ENCODE measurements at places on chromosomes 11 and 22. TPM values are rescaled to one million over a fixed set of nuclear protein-coding genes. Genes with fewer than 3 reads are reported as not detected.

Gene TNNT3
- 8.4 TPM for total RNA-seq

Gene SLC25A18
- total RNA-seq = 10.6 TPM

Gene LMNTD2
- total RNA-seq = 19.2 TPM

Gene YAP1
- total RNA-seq = 210 TPM

DNA sequence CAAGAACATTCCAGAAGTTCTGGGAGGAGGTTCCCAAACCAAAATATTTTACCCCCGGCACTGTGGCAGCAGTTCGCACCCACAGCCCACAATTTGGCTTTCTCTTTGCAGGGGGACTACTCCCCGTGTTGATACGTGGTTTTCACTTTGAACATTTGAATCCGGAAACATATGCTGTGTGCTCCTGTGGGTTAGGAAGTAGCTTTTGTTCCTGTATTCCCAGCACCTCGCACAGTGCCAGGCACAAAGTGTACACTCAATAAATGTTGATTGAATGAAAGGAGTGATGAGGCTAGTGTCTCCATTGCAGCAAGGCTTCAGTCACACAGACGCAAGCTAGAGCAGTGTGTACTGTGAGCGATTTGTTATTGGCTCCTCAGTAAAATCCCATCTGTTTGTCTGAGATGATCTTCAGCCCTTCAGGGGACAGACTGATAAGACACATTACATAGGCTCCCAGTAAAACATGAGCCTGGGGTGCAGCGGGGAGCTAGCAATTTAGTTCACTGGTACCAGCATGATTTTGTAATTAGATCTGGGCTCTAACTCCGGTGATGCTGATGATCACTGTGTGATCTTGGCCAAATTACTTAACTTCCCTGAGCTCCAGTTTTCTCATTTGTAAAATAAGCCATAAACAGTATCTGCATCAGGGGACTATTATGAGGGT, 2.2 kb downstream of the LAYN start:
- H3K4me1 ChIP-seq = no peaks in the 10 kb centered on the region
- DNase-seq = no peak
- no peak overlapping the region for H3K4me3 ChIP-seq
- no peaks in the 10 kb centered on the region for H3K27me3 ChIP-seq
- H3K36me3 ChIP-seq = no peaks in the 10 kb centered on the region

- no peak for DNase-seq
- no peaks in the 10 kb centered on the region for H3K4me1 ChIP-seq
- no peak overlapping the region for H3K4me3 ChIP-seq
- no peak overlapping the region for H3K27ac ChIP-seq
- peaks cover 33% of the 10 kb centered on the region for H3K36me3 ChIP-seq
Observed at GRCh38 chr22:36315325-36315724, 62.4 kb downstream of the APOL1 start.

- no peak overlapping the region for H3K27ac ChIP-seq
- DNase-seq = no peak
- H3K4me1 ChIP-seq = no peaks in the 10 kb centered on the region
- H3K36me3 ChIP-seq = no peaks in the 10 kb centered on the region
- no peak overlapping the region for H3K4me3 ChIP-seq
Observed at GRCh38 chr11:15276621-15277020, 161.9 kb downstream of the INSC start.

DNA sequence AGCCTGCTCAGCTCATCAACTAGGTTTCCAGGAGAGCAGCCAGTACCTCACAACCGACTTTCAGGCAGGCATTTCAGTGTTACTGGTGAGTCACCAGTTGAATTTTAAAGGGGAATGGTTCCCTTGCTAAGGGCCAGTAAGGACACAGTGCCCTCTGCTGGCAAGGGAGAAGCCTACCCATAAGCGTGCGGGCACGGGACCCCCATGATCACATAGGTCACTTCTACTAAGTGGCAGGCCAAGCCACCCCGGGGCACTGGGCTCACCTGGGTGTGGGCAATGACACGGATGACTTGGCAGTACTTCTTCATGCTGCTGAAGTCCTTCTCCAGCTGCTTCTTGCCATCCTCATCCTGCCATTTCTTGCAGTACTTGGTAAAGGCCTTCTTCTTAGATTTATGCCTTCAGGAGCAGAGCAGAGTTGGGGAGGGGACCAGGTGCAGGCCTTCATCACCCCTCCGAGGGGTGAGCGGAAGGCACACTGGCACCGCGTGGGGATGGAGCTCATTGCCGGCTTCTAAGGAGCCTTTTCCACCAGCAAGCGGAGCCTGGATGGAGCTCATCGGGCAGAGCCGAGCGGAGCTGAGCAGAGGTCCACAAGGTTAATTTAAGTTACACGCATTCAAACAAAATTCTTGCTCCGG, 2.9 kb downstream of the RPL3 start:
- H3K27me3 ChIP-seq = no peaks in the 10 kb centered on the region
- peaks cover 26% of the 10 kb centered on the region for H3K4me1 ChIP-seq
- H3K27ac ChIP-seq = no peak overlapping the region

DNA sequence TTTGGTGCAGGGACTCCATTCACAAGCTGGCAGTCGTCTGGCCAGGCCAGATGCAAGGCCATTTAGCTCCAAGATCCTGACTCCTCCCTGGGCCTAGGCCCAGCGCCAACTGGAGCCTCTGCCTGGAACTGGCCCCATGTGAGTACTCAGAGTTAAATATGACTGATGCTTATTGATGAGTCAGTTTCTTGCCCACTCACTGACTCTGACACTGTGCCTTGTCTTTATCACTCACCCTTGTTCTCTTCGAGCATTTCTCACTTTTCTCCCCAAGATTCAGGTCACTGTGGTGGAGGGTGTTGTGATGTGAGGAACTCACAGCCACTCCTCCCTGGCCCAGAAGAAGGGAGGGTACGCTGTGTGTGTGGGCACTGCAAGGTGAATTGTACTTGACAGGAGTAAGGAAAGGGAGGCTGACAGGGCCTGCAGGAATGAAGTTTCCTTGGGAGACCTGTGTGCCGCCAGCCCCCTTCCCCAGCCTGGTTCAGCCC, 23.2 kb upstream of the ST3GAL4 start:
- no peaks in the 10 kb centered on the region for H3K36me3 ChIP-seq
- no peaks in the 10 kb centered on the region for H3K4me1 ChIP-seq
- H3K4me3 ChIP-seq = no peak overlapping the region

DNA sequence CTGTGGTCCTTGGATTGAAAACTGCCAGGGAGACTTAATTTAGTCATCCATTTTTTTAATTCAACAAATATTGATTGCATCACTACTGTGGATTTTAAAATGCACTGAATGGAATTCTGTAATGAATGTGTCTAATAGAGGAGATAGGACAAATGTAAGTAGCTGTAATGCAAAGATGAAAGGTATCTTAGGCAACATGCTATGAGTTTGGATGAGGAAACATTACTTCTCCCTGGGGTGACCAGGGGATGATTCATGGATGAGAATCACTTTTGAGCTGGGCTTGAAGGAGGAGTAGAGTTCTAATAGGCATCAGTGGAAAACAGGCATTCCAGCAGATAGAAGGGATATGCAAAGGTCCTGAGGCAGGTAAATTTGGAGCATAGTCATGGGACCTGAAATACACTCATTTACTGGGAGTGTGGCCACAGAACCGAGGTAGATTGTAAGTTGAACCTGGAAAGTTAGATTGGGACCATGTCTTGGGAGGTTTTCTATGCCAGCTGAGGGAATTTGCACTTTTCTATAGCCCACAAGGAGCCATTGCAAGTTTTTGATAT, 43.4 kb downstream of the PKNOX2 start:
- H3K4me1 ChIP-seq = peaks cover 6% of the 10 kb centered on the region
- no peaks in the 10 kb centered on the region for H3K27me3 ChIP-seq
- no peak overlapping the region for H3K4me3 ChIP-seq
- H3K27ac ChIP-seq = no peak overlapping the region
- H3K36me3 ChIP-seq = no peaks in the 10 kb centered on the region

DNA sequence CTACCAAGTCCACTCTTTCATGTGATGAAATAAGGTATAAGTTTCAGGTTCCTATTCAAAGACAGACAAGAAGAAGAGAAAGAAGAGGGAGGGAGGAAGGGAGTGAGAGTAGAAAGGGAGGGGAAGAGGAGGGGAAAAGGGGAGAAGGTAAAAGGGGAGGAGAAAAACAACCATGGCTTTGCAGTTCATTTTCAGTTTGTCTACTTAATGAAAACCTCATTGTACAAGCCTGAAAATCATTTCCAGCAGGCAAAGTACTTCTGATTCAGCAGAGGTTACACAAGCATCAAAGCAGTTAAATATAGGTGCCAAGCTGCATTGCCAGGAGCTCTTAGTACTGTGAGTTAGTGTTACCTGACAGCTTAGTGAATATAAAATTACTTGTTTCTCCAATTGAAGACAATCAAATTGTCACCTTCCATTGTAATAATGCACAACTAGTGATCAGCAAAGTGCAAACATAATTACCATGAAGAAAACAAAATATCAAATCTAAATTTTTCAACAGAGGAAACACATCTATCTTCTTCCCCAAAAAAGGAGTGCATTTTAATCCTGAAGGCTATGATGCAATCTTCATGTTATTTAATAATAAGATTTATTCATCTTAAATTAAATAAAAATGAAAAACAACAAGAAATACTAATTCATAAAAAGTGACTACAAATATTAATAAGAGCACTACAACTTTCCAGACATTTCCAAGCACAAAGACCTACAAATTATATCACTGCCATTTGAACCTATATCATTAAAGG, 8.2 kb downstream of the SOX6 start:
- H3K27ac ChIP-seq = no peak overlapping the region
- no peaks in the 10 kb centered on the region for H3K36me3 ChIP-seq
- H3K4me3 ChIP-seq = no peak overlapping the region

DNA sequence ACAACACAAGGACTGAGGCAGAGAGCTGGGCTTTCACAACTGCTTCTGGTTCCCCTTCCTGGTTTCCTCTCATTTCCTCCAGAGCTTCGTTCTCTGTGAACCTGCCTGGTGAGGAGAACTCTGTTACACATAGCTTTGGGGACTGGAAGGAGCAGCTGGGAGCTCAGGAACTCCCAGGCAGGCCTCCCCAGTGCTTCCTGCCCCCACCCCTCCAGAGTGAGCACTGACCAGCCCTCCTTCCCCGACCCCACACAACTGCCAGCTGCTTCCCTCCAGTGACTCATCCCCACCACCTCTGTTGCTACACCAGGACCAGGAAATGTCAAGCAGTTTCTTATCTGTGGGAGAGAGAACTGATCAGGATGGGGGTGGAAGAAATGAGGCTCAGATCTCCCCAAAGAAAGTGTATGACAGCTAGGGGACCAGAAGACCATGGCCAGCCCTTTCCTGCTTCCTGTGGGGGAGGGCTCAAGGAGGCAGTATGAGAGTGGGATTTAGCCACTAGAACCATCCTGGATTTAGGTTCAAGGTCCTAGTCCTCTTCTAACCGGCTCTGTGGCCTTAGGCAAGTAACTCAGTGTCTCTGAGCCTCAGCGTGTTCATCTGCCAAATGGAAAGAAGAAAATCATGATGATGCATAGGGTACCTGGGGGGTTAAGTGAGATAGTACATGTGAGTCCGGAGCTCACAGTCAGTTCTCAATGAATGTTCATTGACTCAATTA, 4.5 kb upstream of the TP53I11 start:
- no peaks in the 10 kb centered on the region for H3K27me3 ChIP-seq
- DNase-seq = no peak
- H3K36me3 ChIP-seq = no peaks in the 10 kb centered on the region

DNA sequence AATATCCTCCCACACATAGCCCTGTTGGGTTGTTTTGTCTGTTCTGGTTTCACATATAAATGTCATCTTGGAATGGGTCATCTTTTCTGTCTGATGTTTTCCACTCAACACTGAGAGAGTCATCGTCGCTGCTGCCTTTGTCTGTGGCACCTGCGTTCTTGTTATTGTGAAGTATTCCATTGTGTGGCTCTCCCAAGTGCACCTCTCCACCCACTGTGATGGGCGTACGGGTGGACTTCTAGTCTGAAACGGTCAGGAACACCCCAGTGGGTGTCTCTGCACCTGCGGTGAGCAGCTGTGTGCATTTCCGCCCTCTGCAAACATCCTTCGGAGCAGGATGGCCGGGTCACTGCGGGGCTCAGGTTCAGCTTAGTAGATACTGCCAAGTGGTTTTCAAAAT, 34.5 kb upstream of the RTL6 start:
- DNase-seq = no peak
- no peak overlapping the region for H3K27ac ChIP-seq
- no peaks in the 10 kb centered on the region for H3K36me3 ChIP-seq
- no peaks in the 10 kb centered on the region for H3K4me1 ChIP-seq
- H3K27me3 ChIP-seq = no peaks in the 10 kb centered on the region
- H3K4me3 ChIP-seq = no peak overlapping the region

Data from prostate gland (tissue), 2 donors.